ENCODE measurements at places on chromosomes 7 and 10.

GRCh38 chr10:49736564-49737113, 25.5 kb downstream of the OGDHL start:
- DNase-seq: no peak

GRCh38 chr10:79129361-79129997, 60.7 kb downstream of the ZMIZ1 start:
- peak; percentile 9 for DNase-seq

- no peak for DNase-seq
These were observed 80.1 kb downstream of the ANKRD26 start for GRCh38 chr10:27020243-27020642.

DNA sequence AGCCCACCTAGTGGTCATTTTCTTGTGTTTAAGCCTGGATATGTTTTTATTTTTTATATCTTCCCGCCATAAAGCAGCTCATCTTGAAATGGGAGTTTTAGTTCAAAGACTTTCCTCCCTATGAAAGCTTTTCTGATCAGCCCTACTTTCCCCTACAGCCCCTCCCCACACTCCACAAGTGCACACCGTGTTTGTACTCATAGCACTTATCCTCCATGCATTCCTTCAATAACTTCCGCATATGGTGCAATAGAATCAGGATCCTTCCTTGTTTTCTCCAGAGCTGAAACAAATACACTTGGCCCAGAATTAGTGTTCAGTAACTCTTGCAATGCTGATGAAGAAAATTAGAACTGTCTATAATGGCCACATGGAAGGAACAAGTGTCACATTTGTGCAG, 235.9 kb downstream of the KCNMA1 start:
- DNase-seq: no peak

DNA sequence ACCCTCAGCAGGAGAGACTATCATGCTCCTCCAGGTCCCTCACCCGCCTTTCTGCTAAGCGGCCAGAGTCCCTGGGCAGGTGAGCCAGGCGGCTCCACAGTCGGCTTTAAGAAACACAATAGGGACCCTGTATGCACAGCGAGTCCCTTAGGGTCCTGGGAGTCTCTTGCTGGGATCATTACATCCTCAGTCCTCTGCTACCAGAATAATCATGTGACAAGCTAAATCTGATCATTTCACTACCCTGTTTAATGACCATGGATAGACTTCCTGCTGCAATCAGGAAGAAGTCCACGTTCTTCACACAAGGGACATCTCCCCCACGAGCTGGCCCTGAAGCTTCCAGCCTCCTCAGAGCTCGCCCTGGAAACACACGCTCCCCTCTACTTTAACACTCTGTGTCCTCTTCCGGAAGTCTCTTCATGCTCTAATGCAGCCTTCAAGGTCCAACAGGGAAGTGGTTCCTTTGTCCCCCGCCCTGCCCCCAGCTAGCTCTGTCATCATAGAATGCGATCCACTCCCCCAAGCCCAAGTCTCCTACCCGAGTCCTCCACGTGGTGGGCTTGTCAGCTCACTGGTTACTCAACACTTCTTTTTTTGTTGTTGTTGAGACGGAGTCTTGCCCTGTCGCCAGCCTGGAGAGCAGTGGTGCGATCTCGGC, 101.5 kb downstream of the RNF216 start:
- DNase-seq: peak; percentile 43

DNA sequence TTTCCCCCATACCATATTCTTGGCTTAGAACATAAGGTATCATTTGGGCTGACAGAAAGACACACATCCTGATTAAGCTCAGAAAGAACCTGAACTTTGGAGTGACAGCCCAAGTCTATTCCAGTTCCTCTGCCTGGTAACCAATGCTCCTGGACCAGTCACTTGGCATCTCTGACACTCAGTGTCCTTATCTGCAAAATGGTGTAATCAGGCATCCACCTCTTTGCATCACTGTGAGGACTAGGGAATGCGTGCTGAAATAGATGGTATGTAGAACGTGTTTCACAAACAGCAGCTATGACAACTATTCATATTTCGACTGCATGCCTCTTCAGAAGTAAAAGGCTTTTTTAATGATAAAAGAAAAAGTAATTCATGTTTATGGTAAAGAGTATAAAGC, 26.2 kb upstream of the PIK3AP1 start:
- DNase-seq: no peak
